ENCODE measurements at places on chromosomes 5 and 9.

- DNase-seq = no peak
Observed at GRCh38 chr5:8522646-8523045, 653.7 kb downstream of the MTRR start.

GRCh38 chr9:6354072-6354686, 26.0 kb downstream of the TPD52L3 start:
- DNase-seq = peak; percentile 77

GRCh38 chr9:33170464-33171415, 3.6 kb upstream of the B4GALT1 start:
- no peak for DNase-seq

DNA sequence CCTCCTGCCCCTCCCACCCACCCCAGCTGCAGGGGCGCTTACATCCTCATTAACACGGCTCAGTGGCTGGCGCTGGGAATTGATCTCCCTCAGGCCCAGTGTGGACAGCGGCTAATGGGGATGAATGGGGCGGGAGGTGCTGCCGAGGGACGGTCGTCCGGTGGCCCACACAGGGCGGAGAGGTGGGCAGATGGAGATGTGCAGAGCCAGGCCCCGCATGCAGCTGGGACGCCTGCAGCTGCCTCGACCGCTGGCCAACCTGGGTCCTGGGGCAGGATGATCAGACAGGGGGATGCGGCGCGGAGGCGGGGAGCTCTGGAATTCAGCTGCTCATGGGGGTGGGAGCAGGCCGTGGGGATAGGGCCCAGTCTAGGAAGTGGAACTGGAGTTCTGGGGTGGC, 17.6 kb downstream of the TSPAN17 start:
- DNase-seq = no peak

DNA sequence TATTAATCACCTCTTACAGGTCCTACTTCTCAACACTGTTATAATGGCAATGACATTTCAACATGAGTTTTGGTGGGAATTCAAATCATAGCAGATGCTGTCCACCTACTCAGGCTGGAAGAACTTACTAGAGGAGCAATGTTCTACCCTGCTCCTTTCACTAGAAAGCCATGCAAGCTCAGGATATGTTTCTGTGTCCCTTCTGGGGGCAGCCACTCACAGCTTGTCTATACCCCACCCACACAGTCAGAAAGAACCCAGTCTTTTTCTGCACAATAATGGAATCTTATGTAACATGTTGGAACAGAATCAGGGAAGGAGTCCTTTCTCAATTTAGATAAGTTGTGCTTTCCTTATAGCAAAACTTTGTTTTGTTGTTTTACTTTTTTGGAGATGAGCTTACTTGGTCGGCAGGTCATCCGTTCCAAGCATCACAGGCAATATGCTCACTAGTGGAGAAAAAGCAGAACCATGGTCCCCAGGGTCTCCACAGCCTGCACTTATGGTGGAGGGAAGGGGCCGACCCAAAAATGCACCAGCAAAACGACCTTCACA, 53.3 kb upstream of the ICE1 start:
- DNase-seq = no peak

DNA sequence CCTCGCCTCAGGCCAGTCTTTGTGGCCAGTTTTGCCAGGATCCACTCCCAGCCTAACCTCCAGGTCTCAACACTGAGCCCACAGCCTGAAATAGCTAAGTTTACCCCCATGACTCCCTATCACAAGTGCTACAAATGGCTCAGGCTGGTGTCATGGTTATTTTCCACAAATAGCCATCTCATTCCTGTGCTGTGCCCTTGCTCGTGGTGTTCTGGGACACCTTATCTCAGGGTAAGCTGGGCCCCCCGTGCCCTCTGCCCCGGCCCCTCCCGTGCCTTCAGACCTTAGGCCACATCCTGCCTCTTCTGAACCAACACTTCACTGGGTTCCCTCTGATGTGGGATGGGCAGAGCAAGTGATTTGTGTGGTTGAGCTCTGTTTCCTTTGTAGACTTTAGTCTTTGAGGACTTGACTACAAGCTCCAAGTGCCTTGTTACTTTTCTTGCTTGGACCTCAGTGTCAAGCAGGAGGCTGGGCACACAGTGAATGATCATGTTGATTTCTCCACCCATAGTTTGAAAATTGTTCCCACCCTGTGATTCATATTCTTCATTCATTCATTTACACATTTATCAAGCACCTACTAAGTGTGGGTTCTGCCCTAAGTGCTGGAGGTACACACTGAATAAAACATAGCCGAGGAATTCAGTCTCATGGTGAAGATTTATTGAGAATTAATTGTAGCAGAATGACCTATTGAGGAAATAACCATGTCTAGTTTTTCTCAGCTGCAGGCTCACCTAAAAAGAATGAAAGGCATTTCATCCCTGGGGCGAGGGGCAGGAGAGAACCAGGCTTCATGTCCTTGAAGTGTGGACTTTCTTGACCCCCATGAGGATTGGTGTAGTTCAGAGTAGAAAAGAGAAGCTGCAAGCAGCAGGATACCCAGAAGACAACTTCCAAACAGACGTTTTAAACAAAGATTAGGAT, 84.5 kb upstream of the CTNNA1 start:
- DNase-seq = peak; percentile 48

GRCh38 chr9:121598167-121598964, 53.1 kb upstream of the DAB2IP start:
- peak; percentile 87 for DNase-seq

DNA sequence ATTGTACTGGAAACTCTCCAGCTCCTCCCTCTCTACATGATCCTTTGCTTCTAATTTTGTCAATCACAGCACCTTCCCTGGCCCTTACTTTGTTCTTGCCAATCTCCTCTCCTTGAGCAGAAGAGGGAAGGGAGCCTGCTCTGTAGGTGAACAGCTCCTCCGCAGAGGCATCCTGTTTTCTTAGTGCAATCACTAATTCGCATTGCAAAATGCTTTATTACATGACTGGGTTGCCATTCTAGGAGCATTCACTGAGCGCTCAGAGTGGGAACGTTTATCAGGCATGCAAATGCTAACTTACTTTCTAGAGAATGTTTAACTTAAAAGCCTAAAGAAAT, 416 bp upstream of the SNX18 start:
- DNase-seq = no peak

DNA sequence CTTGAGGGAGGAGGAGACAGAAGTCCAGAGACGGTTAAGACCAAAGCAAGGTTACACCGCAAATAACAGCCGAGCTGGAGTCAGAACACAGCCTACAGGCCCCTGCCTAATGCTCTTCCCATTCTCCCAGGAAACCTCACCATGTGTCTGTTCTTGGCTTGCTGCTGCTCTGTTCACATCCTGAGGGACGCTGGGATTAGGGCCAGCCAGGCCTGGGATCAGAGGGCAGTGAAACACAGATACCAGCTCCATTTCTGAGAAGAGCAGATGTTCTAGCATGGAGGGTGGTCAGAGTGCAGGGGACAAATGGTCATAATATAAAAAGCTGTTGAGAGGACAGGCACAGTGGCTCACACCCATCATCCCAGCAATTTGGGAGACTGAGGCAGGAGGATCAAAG, 124.8 kb upstream of the LARP1 start:
- DNase-seq = no peak

- DNase-seq = peak; percentile 99
Observed at GRCh38 chr5:73448463-73449136, at the start of gene FOXD1. FOXD1 (minus strand) TSS chr5:73448777; CDS start chr5:73448362, 415 bp downstream.

DNA sequence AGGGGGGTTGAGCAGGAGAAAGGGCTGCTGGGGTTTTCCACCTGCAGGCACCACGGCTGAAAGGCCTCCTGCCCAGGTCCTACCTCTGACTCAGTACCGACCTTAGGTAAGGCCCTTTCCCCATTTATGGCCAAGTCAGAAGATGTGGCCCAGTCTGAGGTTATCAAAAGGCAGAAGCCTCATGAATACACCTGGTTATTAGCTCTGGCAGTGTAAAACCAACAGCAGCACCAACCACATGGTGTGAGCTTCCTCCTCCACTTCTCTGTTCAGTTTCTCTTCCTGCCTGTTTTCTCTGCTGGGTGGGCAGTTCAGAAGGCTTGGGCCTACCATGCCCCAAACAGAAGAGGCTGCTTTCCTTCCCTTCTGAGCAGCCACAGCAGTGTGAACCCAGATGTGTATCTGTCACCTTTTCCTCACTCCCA, 86.9 kb downstream of the UGCG start:
- DNase-seq = no peak

- no peak for DNase-seq
Observed at GRCh38 chr5:145598983-145599382, 236.2 kb downstream of the PRELID2 start.

DNA sequence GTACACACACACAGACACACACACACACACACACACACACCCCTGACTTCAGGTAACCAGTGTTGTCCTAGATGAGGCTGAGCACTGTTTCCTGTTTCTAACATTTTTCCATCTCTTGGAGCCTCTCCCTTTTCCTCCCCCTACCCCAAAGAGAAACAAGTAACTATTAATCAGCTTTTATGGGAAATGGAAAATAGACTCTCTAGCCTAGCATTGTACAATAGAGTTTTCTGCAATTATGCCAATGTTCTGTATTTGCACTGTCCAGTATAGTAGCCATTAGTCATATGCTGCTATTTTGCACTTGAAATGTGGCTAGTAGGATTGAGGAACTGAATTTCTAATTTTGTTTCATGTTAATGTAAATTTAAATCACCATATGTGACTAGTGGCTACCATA, 33.1 kb downstream of the RAB3C start:
- DNase-seq = no peak

- DNase-seq = no peak
Observed at GRCh38 chr5:41795125-41795524, 75.1 kb downstream of the OXCT1 start.

DNA sequence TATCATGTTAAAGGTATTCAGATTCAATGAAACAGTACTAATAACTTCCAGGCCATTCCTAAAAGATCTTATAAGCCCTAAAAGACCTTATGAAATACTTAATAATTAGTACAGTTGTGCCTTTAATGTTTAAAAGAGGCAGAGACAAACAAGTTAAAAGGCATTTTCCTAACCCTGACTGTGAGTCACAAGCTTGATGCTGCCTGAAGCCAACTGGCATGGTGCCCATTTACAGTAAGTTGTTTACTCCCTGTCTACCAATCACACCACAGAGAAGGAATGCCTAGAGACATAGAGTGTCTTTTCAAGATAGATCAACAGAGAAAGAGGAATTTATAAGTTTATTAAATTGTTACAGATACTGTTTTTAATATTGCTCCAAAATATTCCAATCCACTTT, 47.8 kb downstream of the NR3C1 start:
- peak; percentile 93 for DNase-seq

- no peak for DNase-seq
Observed at GRCh38 chr5:177503351-177504085, 6.1 kb downstream of the DOK3 start.

- no peak for DNase-seq
Observed at GRCh38 chr9:138006576-138007233, 129.1 kb downstream of the CACNA1B start.

DNA sequence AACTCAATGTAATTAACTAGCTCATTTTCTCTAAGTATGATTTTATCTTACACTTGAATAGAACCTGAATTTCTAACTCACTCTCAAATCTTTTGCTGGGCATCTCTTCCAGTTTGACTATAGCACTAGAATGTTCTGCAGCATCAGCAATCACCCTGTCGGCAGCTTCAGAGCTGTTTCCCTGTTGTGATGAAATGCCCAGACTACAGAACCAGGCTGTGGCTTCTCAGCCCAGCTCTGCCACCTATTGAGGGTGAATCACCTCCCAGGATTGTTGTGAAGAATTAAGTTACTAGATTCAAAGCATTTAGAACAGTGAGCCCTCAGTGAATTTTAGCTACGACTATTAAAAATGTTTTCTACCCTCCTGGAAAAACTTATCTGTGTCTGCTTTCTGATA, 90.4 kb upstream of the ANKRD55 start:
- DNase-seq = peak; percentile 74

DNA sequence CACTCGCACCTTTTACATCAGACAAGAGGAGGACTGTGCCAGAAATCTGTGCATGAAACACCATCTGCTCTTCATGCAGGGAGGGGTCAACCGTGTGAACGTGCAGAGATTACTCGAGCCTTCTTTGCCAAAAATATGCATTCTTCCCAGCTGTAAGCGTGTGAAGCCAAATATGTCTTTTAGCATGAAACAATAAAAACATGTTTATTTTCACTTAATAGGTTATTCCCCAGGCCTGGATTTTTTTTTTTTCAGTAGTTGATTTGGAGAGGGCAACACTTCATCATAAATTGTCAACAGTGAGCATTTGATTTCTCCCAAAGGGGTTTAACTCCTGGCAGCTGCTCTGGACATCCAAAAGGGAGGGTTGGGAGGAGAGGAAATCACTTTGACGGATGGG, 23.8 kb downstream of the PLAC8L1 start:
- DNase-seq = no peak

- DNase-seq = peak; percentile 58
Observed at GRCh38 chr5:35651002-35651756, 33.5 kb downstream of the SPEF2 start.

DNA sequence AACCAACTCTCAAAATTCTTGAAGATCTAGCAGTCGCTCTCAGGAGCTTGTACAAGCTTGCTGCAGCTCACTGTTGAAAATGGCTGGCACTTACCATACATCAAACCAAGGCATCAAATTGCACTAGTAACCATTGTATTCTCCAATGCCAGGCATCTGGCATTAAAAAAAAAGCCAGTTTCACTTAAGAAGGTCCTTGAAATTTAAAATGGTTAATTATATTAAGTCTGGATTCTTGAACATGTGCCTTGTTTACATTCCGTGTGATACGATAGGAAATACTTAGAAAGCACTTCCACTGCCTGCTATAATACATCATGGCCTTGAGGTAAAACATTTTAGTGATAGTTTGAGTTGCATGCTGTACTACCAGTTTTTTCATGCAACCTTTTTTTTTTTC, 300.7 kb downstream of the KDM4C start:
- DNase-seq = no peak

DNA sequence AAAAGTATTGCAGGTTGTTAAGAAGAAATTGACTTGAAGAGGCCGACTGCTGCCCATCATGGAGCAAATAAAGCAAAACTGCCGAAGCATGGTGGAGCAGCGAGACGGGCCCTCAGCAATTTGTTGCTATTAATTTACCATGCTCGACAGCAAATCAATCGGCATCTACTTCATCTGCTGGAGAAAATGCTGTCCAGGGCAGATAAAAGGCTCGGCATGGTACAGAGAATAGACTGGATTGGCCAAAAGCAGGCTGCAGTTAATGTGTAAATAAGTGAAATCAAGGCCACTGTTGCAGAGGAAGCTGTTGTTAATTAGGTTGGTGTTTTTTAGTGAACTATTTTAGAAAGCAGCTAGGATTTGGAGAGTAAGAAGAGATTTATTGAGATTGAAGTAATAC, 8.3 kb downstream of the TLE4 start:
- DNase-seq = no peak

DNA sequence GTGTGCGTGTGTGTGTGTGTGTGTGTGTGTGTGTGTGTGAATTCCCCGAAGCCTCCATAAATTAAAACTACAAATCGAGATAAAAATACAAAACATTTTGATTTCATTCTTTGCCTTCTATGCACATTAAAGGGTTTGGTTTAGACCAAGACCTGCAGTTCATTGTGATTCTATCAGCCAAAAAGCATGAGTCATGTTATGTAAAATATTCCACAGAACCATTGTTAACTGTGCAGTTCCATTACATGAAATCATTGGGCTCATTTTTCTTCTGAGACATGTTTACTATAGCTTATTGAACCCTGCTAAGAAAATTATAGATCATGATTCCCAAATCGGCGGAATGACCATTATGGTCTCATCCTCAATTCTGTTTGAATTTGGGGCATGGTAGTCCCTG, 11.7 kb downstream of the CAVIN4 start:
- DNase-seq = peak; percentile 34

GRCh38 chr5:123605822-123606221, 93.8 kb downstream of the CSNK1G3 start:
- no peak for DNase-seq

- peak; percentile 67 for DNase-seq
Observed at GRCh38 chr9:128920381-128921058, at the start of gene PHYHD1. PHYHD1 (plus strand) TSS chr9:128920982; CDS start chr9:128922324, 1,342 bp downstream.
